ENCODE measurements at places on chromosomes 5 and 9.

- no peak for DNase-seq
Observed at GRCh38 chr5:14715481-14715880, 51.0 kb downstream of the OTULIN start.

DNA sequence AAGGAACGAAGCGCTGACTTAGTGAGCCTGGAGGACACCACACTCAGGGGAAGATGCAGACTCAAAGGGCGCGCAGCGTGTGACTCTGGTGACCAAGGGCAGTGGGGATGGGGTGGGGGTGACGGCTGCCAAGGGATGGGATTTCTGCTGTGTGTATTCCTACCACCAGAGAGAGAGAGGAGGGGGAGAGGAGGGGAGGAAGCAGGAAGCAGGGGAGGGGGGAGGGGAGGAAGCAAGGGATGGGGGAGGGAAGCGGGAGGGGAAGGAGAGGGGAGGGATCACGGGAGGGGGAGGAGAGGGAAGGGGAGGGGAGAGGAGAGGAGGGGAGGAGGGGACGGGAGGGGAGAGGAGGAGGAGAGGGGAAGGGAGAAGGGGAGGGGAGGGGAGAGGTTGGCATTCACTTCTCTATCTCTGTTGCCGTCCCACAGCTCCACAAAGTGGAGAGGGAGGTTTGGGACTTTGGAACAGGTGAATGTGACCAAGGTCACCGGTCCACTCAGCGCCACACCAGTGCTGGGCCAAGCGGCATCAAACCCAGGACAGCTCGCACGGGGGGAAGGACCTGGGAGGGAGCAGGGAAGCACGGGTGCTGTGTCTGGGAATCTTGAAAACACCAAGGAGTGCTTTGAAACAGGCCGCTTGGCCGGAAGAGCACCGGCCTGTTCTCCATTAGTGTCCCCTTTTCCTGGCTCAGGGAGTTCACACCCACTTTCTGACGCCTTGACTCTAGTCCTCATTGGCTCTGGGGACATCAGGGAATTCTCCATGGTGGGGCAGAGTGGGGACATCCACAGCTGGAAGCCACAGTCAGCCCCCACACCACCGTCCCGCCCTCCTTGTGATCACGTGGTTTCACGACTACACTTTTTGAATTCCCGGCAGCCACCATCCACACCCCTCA is 77.4 kb downstream of the VAV2 start:
- no peak for DNase-seq

GRCh38 chr5:17326600-17327037 is 109.2 kb downstream of the BASP1 start:
- DNase-seq = no peak

GRCh38 chr5:102799017-102799416 is 43.9 kb downstream of the PAM start:
- no peak for DNase-seq

DNA sequence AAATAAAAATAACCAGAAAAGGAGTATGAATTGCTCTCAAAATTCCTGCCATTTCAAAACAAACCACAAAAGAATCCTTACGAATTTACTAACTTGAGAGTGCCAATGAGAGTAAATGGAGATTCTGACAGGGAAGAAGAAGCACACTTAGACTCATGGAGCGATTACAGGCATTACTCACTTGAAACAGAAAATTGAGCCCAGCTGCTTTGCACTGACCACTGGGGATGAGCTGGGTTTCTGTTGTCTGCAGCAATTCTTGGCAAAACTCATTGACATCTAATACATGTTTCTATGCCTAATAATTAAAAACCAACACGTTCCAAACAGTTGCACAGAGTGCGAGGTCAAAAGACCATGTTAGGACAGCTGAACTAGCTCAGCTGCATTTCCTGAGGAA is 731.6 kb downstream of the DNAH5 start:
- DNase-seq = no peak

GRCh38 chr5:143691945-143692290 is 120.0 kb upstream of the HMHB1 start:
- DNase-seq = no peak

DNA sequence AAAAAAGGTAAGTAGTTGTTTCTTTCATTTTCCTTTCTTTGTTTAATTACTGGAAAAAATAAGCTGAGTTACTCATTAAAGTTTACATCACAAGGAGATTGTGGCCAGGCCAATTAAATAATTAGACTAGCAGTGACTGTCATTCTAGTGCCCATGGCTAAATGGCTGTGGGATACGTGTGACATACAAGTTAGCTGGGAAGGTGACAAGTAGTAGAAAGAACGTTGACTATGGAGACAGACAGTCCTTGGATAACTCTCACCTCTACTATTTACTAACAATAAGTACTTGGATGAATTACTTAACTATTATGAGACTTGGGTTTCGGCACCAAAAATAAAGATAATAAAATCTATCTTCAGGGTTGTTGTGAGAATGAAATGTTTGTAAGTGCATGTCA is 7.0 kb upstream of the LOX start:
- DNase-seq = no peak

GRCh38 chr9:136081113-136081825 is 13.8 kb downstream of the NACC2 start:
- no peak for DNase-seq

- no peak for DNase-seq
Observed at GRCh38 chr9:133667759-133668450, 31.7 kb downstream of the DBH start.

DNA sequence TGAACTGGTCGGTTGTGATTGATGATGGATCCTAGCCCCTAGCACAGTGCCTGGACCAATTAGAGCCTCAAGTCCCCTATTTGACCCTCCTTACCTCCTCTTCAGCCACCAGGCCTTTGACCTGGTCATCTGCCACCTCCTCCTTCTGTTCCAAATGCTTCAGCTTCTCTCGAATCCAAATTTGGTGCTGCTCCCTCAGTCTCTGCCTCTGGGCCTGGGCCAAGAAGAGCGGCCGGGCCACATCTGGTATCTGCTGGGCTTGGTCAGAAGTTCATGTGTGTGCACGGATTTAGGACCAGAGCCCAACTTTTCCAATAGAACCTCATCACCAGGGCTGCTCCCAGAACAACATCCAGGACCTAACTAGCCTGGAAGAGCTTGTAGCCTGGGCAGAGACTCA is 6.5 kb downstream of the SLC35A4 start:
- DNase-seq = no peak

DNA sequence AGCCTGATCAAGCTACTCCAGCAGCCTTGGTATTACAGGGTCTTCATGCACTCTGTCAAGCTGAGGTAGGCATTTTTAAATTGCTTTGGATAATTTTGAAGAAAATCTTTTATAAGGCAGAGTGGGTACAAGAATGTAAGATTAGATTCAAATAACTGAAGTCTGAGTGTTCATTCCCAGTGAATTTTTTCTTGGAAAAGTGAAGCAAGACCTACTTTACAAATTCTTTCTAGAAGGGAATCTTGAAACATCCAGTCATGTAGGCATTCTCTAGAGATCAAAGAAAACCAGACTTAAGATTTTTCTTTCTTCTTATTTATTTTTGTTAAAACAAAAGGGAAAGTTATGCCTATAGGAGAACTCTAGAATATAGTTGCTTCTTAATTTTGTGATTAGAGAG is 139.0 kb downstream of the FOCAD start:
- no peak for DNase-seq

DNA sequence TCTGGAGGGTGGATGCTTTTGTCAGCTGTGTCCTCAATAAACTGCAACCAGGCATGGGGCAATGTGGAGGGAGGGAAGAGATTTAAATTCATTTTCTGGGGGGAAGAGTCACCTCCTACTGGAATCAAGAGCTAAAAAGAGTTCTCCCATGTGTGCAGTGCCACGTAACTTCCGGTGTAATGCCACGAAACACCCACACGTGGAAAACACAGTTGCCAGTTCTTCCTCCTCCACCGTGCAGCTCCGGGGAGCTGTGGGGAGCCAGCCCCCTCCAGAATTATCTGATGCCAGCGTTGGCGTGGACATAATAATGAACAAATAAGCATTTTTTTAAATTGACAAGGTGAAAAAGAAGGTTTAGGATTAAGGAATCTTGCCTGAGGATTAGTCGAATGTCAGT is 32.1 kb upstream of the MED10 start:
- no peak for DNase-seq

Data from A549 (cell line).